Fibroblast of upper back skin (primary cell): ENCODE measurements at places on chromosomes 7 and 10.

- DNase-seq, result peak; percentile 3
Observed at GRCh38 chr7:122310119-122311021, 5.8 kb upstream of the FEZF1 start.

DNA sequence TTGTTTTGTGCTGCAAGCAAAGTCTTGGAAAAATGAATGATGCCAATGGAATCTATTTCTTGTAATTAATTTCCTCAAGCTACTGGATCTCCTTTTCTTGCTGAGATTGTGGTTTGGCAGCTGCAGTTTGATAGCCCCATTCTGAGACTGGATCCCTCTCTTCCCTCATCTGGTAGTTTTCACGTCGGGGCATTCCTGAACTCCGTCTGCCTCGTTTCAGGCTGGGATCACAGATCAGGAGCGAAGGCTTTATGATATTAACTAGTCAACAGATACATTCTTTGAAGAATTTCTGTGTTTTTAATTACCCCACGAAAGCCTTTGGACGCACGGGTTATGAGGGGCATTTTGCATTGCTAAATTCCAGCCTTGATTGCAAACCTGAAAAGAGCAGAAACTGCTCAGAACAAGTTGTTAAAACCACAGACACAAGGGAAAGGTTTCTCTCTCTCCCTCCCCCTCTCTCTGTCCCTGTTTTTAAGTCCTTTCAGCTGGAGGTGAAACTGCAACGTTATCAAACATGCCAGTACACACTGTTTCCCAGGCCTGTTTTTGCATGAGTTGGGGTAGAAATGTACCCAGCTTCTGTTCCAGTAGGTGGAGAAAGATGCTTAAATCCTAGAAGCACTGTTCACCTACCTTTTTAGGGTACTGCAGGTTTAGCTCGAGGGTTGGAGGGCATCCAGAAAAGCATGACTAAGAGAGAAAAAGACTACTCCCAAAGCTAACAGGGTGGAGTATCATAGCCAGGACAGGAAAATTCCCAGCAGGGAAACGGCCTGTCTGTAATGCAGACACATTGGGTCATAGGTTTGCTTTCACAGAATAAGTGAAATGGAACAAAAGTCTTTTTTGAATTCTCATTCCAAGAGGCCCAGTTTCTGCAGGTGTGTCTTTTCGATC, 124.3 kb downstream of the CUX1 start:
- peak; percentile 88 for DNase-seq

DNA sequence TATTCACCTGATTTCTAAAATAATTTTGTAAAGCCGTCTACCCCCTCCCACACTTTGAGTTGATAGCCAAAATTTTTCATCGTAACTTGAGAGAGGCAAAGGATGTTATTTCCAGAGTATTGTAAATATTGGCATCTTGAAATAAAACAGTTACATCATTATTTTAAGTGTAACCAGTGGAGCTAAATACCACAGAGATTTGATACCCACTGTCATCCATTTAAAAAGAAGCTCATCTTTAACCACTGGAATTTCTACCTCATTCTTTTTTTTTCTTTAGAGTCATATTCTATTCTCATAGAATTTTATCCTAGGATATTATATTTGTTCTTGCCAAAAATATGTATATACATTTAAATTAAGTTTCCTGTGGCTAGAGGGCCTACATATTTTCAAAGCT, 48.6 kb downstream of the CAMK1D start:
- DNase-seq, result peak; percentile 22

GRCh38 chr10:76303682-76304316, 872.4 kb downstream of the LRMDA start:
- peak; percentile 82 for DNase-seq

- peak; percentile 44 for DNase-seq
Observed at GRCh38 chr10:118960157-118961090, 69.1 kb upstream of the NANOS1 start.

GRCh38 chr7:88254721-88255424, 35.0 kb upstream of the SRI start:
- no peak for DNase-seq

GRCh38 chr7:80960244-80960795, 41.5 kb upstream of the SEMA3C start:
- DNase-seq, result peak; percentile 34

DNA sequence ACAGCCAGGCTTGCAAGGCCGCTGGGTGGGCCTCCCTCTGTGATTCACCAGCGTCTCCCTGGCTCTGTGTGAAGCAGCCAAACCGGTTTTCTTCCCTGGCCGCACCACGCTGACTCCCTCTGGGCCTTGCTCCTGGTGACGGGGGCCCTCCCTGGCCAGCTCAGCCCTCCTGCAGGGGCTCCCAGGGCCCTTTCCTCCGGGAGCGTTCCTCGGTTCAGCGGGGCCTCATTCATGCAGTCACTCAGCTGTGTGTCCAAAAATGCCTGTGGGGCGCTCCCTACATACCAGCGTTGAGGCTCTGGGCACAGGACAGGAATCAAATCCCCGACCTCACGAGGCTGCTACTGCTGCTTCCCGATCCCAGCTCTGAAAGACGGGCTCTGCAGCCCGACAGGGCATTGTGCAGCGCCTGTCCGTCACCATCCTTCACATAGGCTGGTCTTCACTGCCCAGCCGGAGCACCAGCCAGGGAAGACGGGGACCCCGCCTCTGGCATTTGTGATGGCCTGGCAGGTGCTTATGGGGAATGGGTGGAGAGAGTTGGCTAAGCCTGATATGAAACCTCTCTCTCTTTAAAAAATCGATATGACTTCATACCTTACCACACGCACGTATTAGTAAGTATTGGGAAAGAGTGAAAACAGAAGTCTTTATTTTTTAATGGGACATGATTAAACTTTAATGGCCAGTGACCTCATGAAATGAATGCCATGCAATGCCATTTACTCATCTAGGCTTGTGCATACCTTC, 110.0 kb upstream of the SHH start:
- DNase-seq, result no peak

- DNase-seq, result no peak
Observed at GRCh38 chr7:142759433-142759832, 10.2 kb downstream of the PRSS1 start.

GRCh38 chr7:26868841-26869495, 4.6 kb upstream of the SKAP2 start:
- DNase-seq, result no peak
